ENCODE measurements at places on chromosomes 2 and 18.

- DNase-seq, result no peak
Observed at GRCh38 chr2:60872510-60872928, 8.9 kb upstream of the REL start.

- no peak for DNase-seq
Observed at GRCh38 chr2:3456125-3456524, 63.2 kb downstream of the ADI1 start.

- no peak for DNase-seq
Observed at GRCh38 chr2:176804392-176804791, 408.2 kb upstream of the HNRNPA3 start.

- no peak for DNase-seq
Observed at GRCh38 chr18:48338915-48339314, 70.3 kb downstream of the ZBTB7C start.

- DNase-seq, result peak; percentile 67
Observed at GRCh38 chr2:215521031-215521430, 85.2 kb upstream of the FN1 start.

DNA sequence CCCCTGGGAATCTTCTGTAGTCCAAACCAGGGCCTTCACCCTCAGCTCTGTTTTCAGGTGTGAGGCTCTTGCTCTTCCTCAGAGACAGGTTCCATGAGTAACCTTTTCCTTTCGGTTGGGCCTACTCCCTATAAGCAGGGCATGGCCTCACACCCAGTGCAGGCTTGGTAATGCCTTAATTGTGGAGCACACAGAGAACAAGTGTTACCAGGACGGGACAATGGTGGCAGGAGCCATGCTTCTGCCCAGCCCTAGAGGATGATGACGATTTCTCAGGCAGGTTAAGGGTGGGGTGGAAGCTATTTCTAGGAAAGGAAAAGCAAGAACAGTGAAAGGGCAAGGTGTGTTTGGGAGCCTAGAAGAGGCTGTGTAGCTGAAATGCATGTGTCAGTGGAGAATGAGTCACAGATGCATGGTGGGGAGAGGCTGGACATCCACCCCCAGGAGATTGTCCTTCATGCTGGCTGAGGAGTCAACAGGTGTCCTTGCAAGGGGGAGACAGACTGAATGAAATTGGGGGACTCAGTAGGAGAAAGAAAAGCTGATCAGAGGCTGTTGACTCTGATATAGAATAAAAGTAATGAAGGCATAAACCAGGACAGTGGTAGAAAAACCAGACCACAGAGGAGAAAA is 22.0 kb upstream of the SERPINB12 start:
- DNase-seq, result no peak

- peak; percentile 58 for DNase-seq
Observed at GRCh38 chr2:8847400-8847799, 10.0 kb upstream of the KIDINS220 start.

DNA sequence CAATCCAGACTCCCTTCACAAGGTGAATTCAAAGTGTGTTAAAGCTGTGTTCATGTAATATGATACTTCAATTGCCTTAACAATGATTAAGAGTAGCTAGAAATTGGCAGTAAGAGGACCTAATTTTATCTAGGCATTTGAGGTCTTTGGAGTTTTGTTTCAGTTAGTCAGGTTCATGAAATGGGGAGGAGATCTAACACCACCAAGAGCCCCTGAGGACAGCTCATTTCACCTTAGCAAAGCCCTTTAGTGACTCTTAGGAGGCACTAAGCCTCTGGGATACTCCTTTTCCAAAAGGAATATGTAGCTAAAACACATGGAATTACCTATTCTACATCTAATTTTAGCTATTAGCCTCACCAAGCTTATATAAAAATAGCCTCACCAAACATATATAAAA is 716.5 kb upstream of the RAB6C start:
- DNase-seq, result no peak

DNA sequence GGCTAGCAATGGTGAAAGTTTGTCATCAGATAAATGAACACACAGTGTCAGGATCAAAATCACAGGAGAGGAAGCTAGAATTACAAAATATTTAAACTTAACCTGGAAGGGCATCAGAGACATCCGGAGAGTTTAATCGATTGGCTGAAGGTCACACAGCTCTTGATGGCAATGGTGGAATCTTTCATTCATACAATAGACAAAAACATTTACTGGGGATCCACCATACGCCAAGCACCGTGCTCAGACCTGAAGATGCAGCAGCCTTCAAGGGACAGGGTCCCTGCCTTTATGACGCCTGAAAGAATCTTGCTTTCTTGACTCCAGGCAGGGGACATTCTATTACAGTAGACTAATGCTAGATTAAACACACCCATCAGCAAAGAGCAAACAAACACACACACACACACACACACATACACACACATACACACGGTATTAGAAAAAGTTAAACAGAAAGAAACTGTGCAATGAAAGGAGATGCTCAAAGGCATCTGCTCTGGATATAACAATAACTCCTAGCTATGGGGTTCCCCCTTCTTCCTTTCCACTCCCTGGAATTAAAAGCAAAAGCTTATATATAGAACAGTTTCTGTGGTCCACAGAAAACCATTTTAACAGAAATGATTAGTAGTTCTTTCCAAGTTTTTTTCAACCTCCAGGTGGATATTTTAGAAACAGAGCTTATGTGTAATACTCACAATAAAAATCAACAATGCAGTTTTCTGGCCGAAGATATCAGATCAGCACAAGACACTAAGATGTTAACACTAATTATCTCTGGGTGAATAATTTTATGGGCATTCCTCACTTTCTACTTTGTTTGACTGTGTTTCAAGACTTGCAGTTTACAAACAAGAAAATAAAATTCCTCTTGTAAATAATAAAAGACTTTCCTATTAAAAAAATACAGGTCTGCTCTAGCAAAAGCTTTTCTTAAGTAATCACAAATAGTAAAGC is 151.7 kb downstream of the ANKRD44 start:
- DNase-seq, result no peak

- peak; percentile 88 for DNase-seq
Observed at GRCh38 chr2:85221067-85221691, 88.0 kb downstream of the TCF7L1 start.

DNA sequence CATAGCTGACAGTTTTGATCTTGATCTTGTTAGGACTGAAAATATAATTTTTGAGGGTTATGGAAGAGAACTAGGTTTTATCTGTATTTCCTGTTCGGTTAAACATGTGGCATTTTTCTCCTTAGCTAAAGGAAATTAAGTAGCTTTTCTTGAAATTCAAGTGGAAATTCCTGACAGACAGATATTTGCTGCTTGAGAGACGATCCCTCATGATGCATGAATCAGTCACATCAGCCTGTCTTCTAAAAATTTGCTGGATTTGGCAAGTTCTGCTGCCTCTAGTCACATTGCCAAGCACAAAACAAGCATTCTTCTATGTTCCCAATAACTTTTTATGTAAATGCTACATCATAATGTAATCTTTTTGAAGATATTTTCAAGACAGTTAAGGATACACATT is 201.8 kb upstream of the ATP5MC3 start:
- no peak for DNase-seq

GRCh38 chr18:13051950-13052349 is 60.8 kb downstream of the CEP192 start:
- DNase-seq, result no peak

DNA sequence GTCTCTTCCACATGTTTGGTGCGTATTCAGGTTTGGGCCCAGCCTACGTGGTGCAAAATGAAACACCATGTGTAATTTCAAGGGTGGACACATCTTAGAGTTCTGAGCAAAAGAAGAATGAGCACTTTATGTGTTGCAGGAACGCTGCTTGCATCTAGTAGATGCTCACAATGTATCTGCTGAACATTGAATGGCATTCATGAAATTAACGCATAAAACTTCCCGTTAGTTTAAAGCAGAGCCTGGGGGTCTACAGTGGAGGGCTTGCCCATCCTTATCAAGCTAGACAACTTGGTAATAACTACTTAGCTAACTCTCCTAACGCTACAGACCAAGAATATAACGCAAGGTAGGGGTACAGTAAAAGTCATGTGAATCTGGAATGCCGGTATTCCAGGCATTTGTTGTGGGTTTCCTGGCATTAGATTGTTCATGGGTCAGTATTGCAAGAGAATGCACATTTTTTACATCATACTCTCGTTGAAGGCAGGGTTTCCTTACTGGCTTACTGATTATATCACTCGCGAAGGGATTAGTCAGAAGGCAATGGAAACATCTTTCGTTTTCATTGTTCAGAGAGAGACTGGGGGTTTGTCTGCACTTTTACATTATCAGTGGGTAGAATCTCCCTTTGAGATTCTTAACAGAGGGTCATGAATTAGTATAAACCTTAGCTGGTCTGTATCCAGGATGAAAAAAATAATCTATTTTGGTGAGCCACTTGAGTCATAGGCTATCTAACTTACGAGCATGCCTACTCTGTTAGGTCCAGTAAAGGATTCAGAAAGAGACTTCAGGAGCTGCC is 229.5 kb upstream of the EPAS1 start:
- DNase-seq, result peak; percentile 89

GRCh38 chr2:202193881-202194353 is 44.5 kb downstream of the SUMO1 start:
- DNase-seq, result no peak

GRCh38 chr2:20148923-20149702 is 75.8 kb downstream of the SDC1 start:
- peak; percentile 79 for DNase-seq

- DNase-seq, result no peak
Observed at GRCh38 chr2:136962105-136962725, 196.9 kb downstream of the THSD7B start.

- no peak for DNase-seq
Observed at GRCh38 chr2:83923531-83923930, 535.5 kb downstream of the SUCLG1 start.
